ENCODE measurements at places on chromosomes 11 and 22. TPM values are rescaled to one million over a fixed set of nuclear protein-coding genes. Genes with fewer than 3 reads are reported as not detected.

GRCh38 chr22:20118300-20119020, 1.4 kb upstream of the TRMT2A start:
- H3K27ac ChIP-seq, result peak overlapping the region; percentile 92
- H3K4me1 ChIP-seq, result peaks cover 12% of the 10 kb centered on the region
- no peaks in the 10 kb centered on the region for H3K27me3 ChIP-seq

GRCh38 chr11:64826578-64827450, 16.5 kb upstream of the MEN1 start:
- no peak for DNase-seq
- H3K4me3 ChIP-seq, result no peak overlapping the region
- peaks cover 17% of the 10 kb centered on the region for H3K36me3 ChIP-seq

The OR10A4 gene
- not detected for total RNA-seq

DNA sequence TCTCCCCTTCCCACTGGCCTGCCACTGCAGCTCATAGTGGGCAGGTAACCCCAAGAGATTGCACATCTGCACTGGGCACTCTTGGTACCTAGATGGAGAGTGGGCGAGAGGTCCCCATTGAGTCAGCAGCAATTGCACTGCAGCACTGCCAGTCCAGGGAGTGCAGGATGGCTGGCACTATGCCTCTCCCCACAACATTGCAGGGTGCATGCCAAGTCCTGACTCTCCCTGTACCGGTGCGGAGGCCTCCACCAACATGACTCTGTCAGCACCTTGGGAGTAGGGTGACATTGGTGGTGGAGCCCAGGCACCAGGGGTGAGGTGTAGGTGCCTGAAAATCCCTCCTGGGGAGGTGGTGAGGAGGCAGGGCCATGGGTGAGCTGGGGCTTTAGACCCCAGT, 82.2 kb downstream of the TRAF6 start:
- no peak overlapping the region for H3K4me3 ChIP-seq
- H3K27ac ChIP-seq, result no peak overlapping the region
- H3K36me3 ChIP-seq, result no peaks in the 10 kb centered on the region
- H3K4me1 ChIP-seq, result peaks cover under 1% of the 10 kb centered on the region

The KCTD14 gene
- total RNA-seq, result 8.9 TPM

The ZP1 gene
- total RNA-seq, result not detected

GRCh38 chr22:21051145-21051830, 5.5 kb downstream of the LRRC74B start:
- H3K4me3 ChIP-seq, result no peak overlapping the region
- H3K27me3 ChIP-seq, result peaks cover 21% of the 10 kb centered on the region
- no peaks in the 10 kb centered on the region for H3K36me3 ChIP-seq
- DNase-seq, result no peak
- H3K4me1 ChIP-seq, result no peaks in the 10 kb centered on the region
- H3K27ac ChIP-seq, result no peak overlapping the region

The NRXN2 gene
- total RNA-seq, result 0.60 TPM

GRCh38 chr22:29200901-29201300, 4.8 kb upstream of the EMID1 start:
- peaks cover 12% of the 10 kb centered on the region for H3K27me3 ChIP-seq
- H3K27ac ChIP-seq, result no peak overlapping the region
- DNase-seq, result no peak
- no peaks in the 10 kb centered on the region for H3K36me3 ChIP-seq
- peaks cover 7% of the 10 kb centered on the region for H3K4me1 ChIP-seq
- no peak overlapping the region for H3K4me3 ChIP-seq

The KDM4D gene
- total RNA-seq, result 1.2 TPM

- no peak overlapping the region for H3K27ac ChIP-seq
- H3K4me3 ChIP-seq, result no peak overlapping the region
- peaks cover 19% of the 10 kb centered on the region for H3K4me1 ChIP-seq
Observed at GRCh38 chr22:42291287-42291686, 20.8 kb upstream of the TCF20 start.

DNA sequence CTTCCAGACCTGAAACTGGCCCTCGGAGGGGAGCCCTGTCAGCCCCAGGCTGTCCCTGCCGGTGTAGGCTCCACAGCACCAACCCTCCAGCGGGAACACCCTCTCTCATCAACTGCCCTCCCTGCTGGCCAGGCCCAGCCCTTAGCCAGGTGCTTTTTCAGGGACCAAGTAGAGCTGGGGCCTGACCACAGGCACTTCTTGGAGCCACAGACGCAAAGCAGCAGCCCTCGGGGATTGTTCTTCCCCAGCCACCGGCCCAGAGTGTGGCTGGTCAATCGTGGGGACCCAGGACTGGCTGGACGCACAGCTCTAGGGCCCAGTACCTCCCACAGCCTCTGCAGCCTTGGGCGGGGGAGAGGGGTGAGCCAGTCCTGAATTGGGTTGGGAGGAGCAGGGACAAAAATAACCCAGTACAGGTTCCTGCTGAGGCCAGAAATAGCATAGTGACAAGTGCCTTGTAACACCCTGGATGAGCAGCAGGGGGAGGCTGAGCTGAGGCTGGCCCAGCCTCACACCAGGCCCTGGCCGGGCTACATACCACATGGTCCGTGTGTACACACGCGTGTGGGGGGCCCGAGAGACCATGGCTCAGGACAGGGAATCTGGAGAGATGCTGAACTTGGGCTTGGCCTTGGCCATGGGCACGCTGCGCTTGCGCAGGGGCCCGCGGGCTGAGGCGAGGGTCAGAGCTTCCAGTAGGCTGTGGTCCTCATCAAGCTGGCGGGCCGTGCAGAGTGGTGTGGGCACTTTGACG, 2.0 kb downstream of the KCNJ11 start:
- peaks cover 3% of the 10 kb centered on the region for H3K36me3 ChIP-seq
- H3K4me3 ChIP-seq, result peak overlapping the region; percentile 37
- peaks cover 14% of the 10 kb centered on the region for H3K27me3 ChIP-seq
- DNase-seq, result peak; percentile 40
- H3K4me1 ChIP-seq, result no peaks in the 10 kb centered on the region
- H3K27ac ChIP-seq, result no peak overlapping the region

GRCh38 chr11:66541892-66542291, 4.0 kb downstream of the ZDHHC24 start:
- peaks cover 9% of the 10 kb centered on the region for H3K4me1 ChIP-seq
- no peaks in the 10 kb centered on the region for H3K27me3 ChIP-seq
- no peak overlapping the region for H3K4me3 ChIP-seq
- DNase-seq, result no peak
- H3K27ac ChIP-seq, result no peak overlapping the region

DNA sequence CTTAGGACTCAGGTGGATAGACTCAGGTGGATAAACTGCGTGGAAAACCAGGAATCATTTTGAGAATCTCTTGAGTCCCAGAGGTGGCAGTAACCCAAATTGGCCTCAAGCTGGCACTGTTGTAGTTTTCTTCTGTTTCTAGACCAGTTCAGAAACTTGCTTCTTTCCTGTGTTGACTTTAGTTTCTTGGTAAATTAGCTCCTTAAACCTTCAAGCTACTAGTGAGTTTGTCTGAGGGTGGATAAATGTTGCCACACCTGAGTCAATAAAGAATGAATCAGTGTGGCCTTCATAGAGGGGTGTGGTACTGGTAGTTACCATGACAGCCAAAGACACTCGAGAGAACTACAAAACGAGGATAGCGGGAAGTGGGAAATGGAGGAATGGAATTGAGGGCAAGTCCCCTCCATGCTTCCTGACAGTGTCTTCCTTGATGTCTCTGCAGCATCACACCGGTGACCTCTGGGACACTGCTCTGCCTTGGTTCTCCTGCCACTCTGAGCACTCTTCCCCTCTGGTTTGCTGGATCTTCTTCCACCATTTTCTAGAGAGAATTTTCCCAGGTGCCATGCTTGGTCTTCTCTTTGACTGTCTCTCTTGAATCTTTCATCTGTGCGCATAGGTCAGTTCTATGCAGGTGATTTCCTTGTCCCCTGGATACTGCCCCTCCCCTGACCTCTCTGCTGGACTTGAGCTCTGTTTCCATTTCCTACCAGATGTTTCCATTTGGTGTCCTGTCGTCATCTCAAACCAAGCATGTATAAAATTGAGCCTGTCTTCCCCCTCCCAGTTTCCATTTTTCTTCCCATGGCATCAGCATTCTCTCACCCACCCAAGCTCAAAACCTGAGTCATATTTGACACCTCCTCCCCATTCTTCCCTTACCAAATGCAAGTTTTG, 7.2 kb downstream of the POLD4 start:
- peaks cover 19% of the 10 kb centered on the region for H3K4me1 ChIP-seq
- H3K4me3 ChIP-seq, result no peak overlapping the region
- DNase-seq, result no peak

The OR2AG1 gene
- not detected for total RNA-seq

GRCh38 chr22:29916007-29916544, 33.1 kb downstream of the MTMR3 start:
- DNase-seq, result no peak
- no peak overlapping the region for H3K4me3 ChIP-seq
- no peaks in the 10 kb centered on the region for H3K36me3 ChIP-seq
- H3K27me3 ChIP-seq, result no peaks in the 10 kb centered on the region

DNA sequence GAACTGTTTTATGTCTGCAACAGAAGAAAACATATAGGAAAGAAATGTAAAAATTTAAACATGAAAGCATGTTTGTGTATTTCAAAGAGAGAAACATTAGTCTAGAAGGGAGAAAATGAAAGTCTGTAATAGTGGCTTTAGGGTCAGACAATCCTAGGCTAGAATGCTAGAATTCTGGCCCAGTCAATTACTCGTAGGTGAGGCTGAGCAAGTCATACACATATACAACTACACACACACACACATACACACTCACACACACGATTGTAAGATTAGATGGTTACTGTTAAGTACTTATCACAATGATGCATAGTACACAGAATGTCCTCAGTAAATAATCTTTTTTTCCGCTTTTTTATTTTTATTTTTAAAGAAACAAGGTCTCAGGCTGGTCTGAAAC, 37.7 kb upstream of the PCF11 start:
- H3K27ac ChIP-seq, result no peak overlapping the region
- H3K27me3 ChIP-seq, result no peaks in the 10 kb centered on the region
- H3K36me3 ChIP-seq, result no peaks in the 10 kb centered on the region
- no peak for DNase-seq
- peaks cover 8% of the 10 kb centered on the region for H3K4me1 ChIP-seq
- no peak overlapping the region for H3K4me3 ChIP-seq

DNA sequence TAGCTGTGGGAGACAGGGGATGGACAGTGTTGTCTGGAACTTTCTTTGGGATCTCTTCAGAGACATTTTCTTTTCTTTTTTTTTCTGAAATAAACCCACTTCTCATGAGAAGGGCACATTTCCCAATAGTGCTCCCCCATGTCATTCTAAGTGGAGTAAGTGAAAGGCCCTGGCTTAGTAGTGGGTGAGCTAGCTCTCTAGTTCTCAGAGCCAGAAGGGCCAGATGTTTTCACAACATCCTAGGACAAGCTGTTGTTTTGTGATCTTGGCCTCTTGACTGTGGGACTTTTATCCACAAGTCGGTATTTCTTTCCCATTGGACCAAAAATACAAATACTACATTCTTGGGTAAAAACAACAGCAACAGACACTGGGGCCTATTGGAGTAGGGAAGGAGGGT, 607.7 kb upstream of the TENM4 start:
- DNase-seq, result no peak
- H3K4me1 ChIP-seq, result peaks cover 2% of the 10 kb centered on the region
- no peak overlapping the region for H3K4me3 ChIP-seq
- H3K36me3 ChIP-seq, result no peaks in the 10 kb centered on the region
- no peaks in the 10 kb centered on the region for H3K27me3 ChIP-seq

DNA sequence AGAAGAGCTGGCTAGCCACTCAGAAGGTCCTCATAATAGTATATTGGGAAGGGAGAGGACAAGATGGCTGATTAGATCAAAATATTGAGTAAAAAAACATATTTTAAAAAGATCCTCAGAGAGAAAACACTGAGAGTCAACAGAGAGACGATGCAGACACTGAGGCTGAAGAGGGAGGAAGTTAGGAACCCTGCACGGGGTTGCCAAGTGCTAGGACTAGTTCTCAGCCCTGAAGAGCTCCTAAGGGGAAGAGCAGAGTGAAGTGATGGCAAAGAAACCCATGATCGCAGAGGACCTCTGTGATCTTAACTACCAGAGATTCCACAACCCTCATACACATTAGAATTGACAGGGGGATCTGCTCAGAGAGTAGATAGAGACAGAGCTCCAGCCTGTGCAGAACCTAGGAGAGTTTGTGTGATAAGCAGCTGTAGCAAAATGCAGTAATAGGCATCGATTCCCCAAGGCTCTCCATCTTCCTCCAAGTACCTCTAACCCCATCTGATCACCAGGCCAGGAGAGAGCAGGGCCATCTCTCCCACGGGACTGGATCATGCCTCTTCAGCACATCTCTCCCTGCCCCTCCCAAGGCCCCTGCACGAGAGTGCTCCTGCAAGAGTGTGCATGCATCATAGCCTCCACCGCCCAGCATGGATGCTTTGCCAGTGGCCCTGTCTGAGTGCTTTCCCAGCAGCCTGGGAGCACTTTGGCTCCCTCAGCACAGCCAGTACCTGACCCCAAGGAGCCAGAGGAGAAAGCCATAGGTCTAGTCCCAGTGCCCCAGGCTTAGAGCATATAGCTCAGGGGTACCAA, 41.2 kb upstream of the ARL14EP start:
- H3K27ac ChIP-seq, result no peak overlapping the region
- no peak for DNase-seq
- H3K36me3 ChIP-seq, result no peaks in the 10 kb centered on the region
- no peaks in the 10 kb centered on the region for H3K4me1 ChIP-seq
- H3K4me3 ChIP-seq, result no peak overlapping the region
- peaks cover 3% of the 10 kb centered on the region for H3K27me3 ChIP-seq

- H3K36me3 ChIP-seq, result no peaks in the 10 kb centered on the region
- peaks cover 15% of the 10 kb centered on the region for H3K4me1 ChIP-seq
- H3K4me3 ChIP-seq, result peak overlapping the region; percentile 29
- peaks cover 86% of the 10 kb centered on the region for H3K27me3 ChIP-seq
- DNase-seq, result peak; percentile 58
Observed at GRCh38 chr11:19344661-19345518, 104.1 kb upstream of the E2F8 start.

The VSIG2 gene
- total RNA-seq, result 1.8 TPM

DNA sequence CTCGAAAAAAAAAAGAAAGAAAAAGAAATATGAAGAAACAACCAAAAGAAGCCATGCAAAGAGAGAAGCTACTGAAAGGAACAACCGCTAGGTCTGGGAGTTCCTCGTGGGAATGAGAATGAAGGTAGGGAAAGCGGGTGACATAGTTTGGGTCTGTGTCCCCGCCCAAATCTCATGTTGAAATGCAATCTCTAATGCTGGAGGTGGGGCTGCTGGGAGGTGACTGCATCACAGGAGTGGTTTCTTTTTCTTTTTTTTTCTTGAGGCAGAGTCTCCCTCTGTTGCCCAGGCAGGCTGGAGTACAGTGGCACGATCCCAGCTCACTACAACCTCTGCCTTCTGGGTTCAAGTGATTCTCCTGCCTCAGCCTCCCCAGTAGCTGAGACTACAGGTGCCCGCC, 9.7 kb upstream of the TXN2 start:
- H3K36me3 ChIP-seq, result peaks cover 15% of the 10 kb centered on the region
- H3K27me3 ChIP-seq, result no peaks in the 10 kb centered on the region
- no peaks in the 10 kb centered on the region for H3K4me1 ChIP-seq
- no peak for DNase-seq
- no peak overlapping the region for H3K4me3 ChIP-seq
- H3K27ac ChIP-seq, result no peak overlapping the region

DNA sequence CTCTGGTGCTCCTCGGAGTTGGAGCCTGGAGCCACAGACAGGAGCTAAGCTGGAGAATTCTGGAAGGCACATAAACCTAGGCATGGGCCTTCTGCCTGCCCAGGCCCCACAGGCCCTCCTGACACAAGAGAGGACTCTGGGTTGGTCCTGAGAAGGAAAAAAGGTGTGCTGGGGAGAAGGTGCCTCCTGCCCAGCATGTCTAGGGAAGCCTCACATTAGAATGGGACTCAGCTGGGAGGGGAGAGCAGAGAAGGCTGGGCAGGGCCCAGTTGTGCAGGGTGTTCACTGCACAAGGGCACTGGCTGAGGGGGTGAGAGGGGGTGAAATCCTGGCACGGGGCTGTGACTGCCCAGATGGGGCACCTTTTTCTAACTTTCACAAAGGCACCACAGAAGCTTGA, 39.4 kb upstream of the WNT11 start:
- DNase-seq, result no peak
- H3K27ac ChIP-seq, result no peak overlapping the region
- H3K4me1 ChIP-seq, result peaks cover 2% of the 10 kb centered on the region
- H3K4me3 ChIP-seq, result no peak overlapping the region
- no peaks in the 10 kb centered on the region for H3K36me3 ChIP-seq

Measured in progenitor cell of endocrine pancreas (in vitro differentiated cells).